ENCODE measurements at places on chromosomes 3 and 15.

GRCh38 chr15:31261266-31262142 is 65.1 kb upstream of the KLF13 start:
- no peak for DNase-seq

- DNase-seq: peak; percentile 28
Observed at GRCh38 chr15:74795966-74796625, 14.2 kb downstream of the CSK start.

- DNase-seq: no peak
Observed at GRCh38 chr3:32499585-32499984, 3.1 kb downstream of the CMTM6 start.

DNA sequence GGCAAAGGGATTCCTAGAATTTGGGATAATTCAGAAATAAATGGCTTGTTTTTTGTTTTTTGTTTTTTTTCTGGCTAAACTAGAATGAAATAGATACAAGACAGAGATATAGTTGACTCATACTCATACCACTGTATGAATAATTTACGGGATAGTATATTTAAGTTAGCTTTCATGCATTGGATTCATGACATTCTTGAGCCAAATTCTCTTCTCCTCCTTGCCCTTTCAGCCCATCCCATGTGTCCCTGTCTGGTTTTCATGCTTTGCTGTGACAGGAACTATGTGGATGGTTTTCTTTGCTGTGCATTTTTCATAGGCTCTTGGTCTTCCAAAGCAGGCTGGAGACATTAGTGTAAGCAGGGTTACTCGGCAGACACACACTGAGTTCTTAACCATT is 66.6 kb upstream of the UMPS start:
- DNase-seq: no peak

DNA sequence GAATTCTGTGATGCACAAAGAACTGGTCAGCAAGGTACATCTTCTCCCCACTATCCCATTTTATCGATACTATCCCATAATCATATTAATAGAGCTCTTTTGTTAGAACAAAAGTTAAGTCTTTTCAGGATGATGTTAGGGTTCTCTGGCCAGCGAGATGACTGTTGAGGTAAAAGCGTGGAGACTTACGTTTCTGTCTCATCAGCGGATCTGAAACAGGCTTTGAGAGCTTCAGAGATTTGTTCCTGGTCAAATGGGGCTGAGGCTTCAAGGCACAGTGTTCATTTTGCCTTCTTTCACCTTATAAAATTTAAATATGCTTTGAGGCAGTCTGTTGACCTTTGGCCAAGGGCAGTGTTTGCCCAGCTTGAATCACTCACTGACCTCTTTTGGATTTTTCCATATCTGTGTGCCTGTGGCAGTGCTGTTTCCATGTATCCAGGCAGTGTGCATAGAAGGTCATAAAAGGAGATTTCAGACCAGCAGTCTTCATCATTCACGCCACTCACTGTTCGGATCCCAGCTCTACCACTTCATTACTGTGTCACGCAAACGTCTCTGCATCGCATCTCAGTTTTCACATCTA is 3.1 kb downstream of the ADAMTSL3 start:
- DNase-seq: no peak

- no peak for DNase-seq
Observed at GRCh38 chr3:58029842-58030584, 21.8 kb downstream of the FLNB start.

GRCh38 chr3:45060165-45060892 is 34.2 kb downstream of the CLEC3B start:
- no peak for DNase-seq

- no peak for DNase-seq
Observed at GRCh38 chr3:123870033-123870432, 14.1 kb downstream of the MYLK start.

DNA sequence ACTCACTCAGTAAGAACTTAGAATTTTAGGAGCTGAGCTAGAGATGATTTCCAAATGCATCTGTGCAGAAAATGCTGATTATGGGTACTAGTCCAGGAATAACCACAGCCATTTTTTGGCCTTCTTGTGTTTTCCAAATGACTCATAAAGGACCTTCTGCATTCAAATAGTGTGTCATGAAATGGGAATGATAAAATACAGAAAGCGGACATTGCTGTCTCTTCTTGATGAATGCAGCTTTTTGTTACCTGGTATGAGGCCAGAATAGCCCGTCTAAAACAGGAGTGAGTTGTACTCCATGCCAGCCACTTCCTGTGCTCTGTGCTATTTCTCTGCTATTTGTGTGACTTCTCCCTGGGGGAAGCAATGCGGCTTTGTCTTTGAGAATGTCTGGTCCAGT is 20.5 kb upstream of the FRMD5 start:
- no peak for DNase-seq

DNA sequence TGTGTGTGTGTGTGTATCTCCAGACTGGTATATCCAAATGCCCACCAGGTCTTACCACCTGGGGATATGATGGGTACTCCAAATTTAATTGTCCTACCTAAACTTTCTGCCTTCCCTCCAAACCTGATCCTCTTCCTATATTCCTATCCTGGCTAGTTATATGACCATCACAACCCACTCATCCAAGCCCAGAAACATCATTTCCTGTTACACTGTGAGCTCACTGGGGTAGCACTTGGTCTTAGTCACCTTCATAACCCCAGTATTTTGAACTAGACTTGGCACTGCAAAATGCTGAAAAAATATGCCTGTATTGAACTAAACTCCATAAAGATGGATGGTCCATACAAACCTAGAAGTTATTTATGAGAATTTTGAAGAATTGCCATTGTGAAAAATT is 178.8 kb upstream of the EIF1B start:
- DNase-seq: no peak

DNA sequence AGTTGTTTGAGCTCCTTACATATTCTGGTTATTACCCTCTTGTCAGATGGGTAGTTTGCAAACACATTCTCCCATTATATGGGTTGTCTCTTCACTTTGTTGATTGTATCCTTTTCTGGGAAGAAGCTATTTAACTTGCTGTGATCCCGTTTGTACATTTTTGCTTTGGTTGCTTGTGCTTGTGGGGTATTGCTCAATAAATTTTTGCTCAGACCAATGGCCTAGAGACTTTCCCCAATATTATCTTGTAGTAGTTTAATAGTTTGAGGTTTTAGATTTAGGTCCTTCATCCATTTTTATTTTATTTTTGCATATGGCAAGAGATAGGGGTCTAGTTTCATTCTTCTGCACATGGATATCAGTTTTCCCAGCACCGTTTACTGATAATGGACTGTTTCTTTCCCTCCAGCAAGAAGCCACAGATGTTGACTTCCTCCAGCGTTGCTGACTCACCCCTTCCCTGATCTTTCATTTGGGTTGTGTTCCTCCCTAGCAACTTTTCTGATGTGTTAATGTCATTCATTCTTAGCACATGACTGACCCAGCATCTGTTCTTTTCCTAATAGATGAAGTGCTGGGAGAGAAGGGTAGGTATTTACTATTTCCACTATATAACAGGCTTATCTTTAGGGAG is 166.7 kb upstream of the SGO1 start:
- DNase-seq: no peak

DNA sequence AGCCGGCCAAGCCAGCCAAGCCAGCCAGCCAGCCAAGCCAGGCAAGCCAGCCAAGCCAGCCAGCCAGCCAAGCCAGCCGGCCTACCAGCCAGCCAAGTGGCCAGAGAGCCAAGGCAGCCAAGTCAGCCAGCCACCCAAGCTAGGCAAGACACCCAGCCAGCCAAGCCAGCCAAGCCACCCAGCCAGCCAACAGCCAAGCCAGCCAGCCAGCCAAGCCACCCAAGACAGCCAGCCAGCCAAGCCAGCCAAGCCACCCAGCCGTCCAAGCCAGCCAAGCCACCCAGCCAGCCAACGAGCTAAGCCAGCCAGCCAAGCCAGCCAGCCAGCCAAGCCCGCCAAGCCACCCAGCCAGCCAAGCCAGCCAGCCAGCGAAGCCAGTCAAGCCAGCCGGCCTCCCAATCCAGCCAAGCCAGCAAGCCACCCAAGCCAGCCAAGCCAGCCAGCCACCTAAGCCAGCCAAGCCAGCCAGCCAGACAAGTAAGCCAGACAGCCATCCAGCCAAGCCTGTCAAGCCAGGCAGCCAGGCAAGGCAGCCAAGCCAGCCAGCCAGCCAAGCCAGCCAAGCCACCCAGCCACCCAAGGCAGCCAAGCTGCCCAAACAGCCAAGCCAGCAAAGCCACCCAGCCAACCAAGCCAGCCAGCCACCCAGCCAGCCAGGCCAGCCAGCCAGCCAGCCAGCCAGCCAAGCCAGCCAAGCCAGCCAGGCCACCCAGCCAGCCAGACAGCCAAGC is 200.5 kb downstream of the GOLGA6L6 start:
- DNase-seq: no peak

GRCh38 chr15:33454996-33455395 is 144.2 kb downstream of the RYR3 start:
- DNase-seq: no peak

DNA sequence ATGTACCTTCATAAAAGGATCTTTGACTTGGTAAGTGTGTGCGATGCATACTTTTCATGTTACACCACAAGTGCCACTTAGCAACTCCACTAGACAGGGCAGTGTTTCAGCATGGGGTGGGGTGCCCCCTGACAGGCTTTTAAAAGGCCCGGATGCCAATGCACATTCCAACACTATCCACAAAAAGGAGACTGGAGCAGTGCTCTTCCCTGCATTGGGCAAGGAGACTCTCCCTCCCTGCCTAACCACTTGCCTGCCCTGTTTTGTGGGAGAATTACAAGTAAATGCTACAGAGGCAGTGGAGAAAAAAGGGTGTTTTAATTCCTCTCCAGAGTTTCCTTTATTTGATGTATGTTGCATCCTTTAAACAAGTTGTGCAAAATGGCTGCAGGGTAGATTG is 1.7 kb upstream of the RARB start:
- no peak for DNase-seq

DNA sequence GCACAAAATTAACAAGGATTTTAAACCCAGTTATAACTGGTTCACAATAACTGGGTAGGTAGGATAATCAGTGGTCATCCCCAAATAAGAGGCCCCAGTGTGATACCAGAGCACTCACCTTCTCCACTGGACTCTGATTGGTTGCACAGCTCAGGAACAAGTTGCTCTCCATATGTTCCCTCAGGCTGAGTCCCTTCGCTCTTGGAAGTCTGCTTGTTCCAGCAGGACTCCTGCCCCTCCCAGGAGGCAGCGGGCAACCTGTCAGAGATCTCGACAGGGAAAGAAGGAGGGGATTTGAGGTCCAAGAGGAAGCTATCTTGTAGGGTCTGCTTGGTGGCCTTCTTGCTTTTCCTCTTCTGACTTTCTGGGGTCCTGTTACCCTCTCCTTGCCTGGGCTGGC is 51.6 kb upstream of the HEG1 start:
- DNase-seq: no peak

- DNase-seq: no peak
Observed at GRCh38 chr3:159627634-159628033, 361.0 kb upstream of the IL12A start.

DNA sequence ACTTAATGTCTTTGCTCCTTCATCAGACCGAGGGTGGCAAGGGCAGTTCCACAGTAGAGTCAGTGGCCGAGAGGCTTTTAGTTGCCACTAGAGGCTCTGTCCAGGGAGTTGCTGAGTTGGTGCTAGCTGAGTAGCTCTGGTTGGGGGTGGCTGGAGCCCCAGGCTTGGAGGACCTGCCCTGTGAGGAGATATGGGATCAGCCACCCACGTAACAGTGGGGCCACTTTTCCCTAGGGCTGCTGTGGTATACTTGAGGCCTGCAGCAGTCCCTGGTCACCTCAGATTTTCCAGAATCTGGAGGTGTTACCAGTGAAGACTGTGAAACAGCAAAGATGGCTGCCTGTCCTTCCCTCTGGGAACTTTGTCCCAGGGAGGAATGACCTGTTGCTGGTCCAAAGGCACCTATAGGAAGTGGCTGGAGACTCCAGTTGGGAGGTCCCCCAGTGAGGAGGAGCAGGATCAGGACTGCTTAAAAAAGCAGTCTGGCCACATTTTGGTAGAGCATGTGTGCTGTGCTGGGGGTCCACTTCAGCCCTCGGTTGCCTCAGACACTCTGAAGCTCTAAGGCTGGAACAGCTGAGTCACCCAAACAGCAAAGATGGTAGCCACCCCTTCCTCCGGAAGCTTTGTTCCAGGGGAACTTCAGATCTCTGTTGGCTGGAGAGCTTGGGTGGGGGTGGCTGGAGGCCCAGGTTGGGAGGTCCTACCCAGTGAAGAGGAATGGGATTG is 72.9 kb downstream of the AKAP13 start:
- DNase-seq: no peak

DNA sequence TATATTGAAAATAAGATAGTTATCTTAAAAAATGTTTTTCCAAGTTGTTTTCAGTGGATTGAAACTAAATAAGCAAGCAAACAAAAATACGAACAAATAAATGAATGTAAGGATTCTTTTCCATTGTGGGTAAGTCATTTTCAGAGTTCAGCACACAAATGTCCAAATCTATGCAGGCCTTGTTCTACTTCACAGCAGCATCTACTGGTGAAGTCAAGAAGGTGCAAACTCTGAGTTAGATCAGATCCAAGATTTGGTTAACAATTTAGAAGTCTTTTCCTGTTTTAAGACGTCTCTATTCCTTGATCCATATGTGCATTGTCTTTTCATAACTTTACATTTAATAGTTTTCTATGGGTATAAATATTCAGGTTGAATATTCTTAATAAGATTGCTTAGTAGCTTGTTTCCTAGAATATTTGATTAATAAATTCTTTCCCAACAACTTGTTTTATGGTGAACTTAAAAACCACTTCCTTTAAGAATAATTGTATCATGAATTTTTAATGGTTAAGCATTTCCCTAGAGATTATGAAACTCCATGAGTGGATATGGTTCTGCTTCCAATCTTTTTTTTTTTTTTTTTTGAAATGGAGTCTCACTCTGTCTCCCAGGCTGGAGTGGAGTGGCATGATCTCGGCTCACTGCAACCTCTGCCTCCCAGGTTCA is 10.5 kb downstream of the PTX3 start:
- no peak for DNase-seq

- no peak for DNase-seq
Observed at GRCh38 chr3:164332831-164333802, 745.2 kb downstream of the SI start.

DNA sequence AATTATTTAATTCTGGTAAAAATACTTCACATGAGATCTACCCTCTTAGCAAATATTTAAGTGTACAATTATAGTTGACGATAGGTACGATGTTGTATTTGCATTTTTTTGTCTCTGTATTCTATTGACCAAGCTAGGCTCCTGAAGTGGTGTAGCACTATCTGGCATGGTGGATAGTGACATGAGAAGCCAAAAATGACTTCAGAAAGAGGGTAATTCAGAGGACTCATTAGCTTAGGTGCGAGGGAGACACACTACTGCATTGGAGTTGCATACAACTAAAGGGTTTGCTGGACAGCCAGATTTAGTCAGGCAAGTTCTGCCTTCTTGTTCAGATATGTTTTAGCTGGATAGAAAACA is 50.6 kb downstream of the KBTBD8 start:
- DNase-seq: no peak

GRCh38 chr15:88303395-88303794 is 46.9 kb upstream of the NTRK3 start:
- DNase-seq: no peak

DNA sequence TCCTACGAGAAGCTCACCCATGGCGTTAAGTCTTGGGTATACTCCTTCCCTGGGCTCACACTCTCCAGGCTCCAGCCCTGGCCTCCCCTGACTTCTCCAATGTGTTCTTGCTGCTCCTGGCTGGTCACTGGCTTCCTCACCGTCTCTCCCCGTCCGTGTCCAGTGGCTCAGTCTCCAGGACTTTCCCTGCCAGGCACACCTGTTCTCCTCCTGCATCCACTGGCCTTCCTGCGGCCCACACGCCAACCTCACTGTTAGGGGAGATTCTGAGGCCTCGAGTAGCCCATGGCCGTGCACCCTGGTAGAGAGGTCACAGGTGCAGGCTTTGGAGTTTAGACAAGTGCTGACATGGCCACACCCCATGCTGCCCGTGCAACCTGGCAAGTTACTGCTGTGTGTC is 91.9 kb upstream of the SNRPA1 start:
- no peak for DNase-seq

GRCh38 chr3:73657186-73657585 is 32.4 kb upstream of the PDZRN3 start:
- DNase-seq: no peak
